A673 (cell line): ENCODE measurements at places on chromosomes 5 and 9. TPM values are rescaled to one million over a fixed set of nuclear protein-coding genes. Genes with fewer than 3 reads are reported as not detected.

TMEM174 gene
- total RNA-seq = not detected in 2 replicates

GRCh38 chr5:99866740-99867139 is 668.4 kb upstream of the FAM174A start:
- no peak for DNase-seq
- no peaks in the 10 kb centered on the region for H3K27me3 ChIP-seq
- H3K36me3 ChIP-seq = no peaks in the 10 kb centered on the region
- H3K4me1 ChIP-seq = no peaks in the 10 kb centered on the region
- H3K27ac ChIP-seq = no peak overlapping the region

- no peaks in the 10 kb centered on the region for H3K27me3 ChIP-seq
- no peaks in the 10 kb centered on the region for H3K4me1 ChIP-seq
- no peak overlapping the region for H3K4me3 ChIP-seq
These were observed 6.7 kb upstream of the ZCCHC10 start for GRCh38 chr5:133032852-133033742.

FAM151B gene
- 4.0 and 4.3 TPM in 2 replicates for total RNA-seq

DNA sequence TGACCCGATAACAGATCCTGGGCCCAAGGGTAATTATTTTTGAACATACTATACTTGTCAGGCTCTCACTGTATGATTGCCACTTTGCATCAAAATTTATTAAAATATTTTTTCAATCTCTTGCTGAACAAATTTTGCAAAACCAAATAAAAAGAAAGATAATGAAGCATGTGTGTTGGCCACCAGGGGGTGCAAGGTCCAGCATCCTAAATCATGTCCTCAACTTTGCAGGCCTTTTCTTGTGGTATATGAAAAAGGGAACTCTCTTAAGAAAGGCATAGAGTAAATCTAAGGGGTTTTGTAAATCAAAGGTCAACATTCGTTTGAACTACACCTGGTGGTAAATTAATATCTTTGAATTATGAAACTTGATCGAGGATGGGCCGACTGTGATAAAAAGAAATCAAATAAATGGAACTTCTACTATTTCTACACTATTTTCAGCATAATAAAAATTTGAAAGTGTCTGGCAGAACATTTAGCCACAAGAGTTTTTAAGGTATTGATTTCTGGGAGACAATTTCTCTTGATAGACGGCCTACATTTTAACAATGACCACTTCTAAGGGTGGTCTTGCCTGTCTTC is 676.5 kb downstream of the DMRTA1 start:
- H3K27ac ChIP-seq = no peak overlapping the region
- H3K4me3 ChIP-seq = no peak overlapping the region
- no peaks in the 10 kb centered on the region for H3K36me3 ChIP-seq
- no peaks in the 10 kb centered on the region for H3K4me1 ChIP-seq
- H3K27me3 ChIP-seq = no peaks in the 10 kb centered on the region

DNA sequence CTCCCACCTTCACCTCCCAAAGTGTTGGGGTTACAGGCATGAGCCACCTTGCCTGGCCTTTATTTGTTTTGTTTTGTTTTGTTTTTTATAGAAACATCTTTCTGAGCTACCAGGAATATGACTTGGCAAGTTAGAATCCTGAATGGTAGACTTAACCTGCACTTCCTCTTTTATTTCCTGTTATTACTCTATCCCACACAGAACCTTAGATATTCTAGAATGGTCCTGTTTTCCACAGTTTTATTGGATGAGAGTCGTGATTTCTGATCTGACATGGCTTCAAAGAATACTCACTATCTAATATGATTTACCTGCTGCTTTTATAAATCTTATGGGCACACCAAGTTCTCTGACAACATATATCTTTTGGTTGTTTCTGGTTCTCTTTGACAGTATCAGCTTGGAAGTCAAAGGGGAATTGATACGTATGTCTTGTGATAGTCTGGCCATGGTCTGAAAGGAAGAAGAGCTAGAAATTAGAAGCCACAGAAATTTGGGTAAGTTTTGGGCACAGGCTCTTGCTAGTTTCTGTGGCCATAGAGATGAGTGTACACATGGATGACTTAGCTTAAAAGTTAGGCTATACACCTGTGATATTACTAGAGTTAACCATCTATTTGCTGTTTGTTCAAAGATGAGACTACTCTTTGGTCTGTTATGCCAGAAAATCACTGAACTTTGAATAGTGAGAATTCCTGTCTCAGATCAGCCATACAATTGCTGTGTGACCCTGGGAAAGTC is 4.7 kb upstream of the PANK3 start:
- H3K27me3 ChIP-seq = no peaks in the 10 kb centered on the region
- DNase-seq = no peak
- H3K36me3 ChIP-seq = no peaks in the 10 kb centered on the region
- peaks cover 6% of the 10 kb centered on the region for H3K4me1 ChIP-seq

HAVCR2 gene
- total RNA-seq = 0.13 and 0.19 TPM in 2 replicates

GRCh38 chr5:145449794-145450193 is 385.3 kb downstream of the PRELID2 start:
- no peaks in the 10 kb centered on the region for H3K27me3 ChIP-seq
- H3K27ac ChIP-seq = no peak overlapping the region
- no peaks in the 10 kb centered on the region for H3K4me1 ChIP-seq

DNA sequence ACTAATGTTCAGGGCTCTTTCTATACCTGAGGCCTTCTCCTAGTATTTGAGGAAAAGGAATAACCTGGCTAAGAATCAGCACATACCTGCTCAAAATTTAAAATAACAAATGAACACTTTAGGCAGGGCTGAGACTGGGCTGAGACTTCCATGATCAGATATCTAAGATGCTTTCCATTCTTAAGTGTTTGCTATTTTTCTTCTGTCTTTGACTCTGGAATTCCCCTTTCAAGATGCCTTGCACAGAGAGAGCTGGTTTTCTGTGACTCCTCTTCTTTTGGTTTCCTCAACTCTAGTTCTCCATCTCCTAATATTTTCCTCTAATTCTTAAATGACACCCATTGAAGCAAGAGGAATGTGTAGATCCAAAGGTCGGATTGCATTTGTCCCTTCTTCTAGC is 61.1 kb downstream of the DPYSL3 start:
- H3K4me1 ChIP-seq = peaks cover 3% of the 10 kb centered on the region
- H3K36me3 ChIP-seq = no peaks in the 10 kb centered on the region
- no peaks in the 10 kb centered on the region for H3K27me3 ChIP-seq
- no peak overlapping the region for H3K27ac ChIP-seq
- no peak overlapping the region for H3K4me3 ChIP-seq

DNA sequence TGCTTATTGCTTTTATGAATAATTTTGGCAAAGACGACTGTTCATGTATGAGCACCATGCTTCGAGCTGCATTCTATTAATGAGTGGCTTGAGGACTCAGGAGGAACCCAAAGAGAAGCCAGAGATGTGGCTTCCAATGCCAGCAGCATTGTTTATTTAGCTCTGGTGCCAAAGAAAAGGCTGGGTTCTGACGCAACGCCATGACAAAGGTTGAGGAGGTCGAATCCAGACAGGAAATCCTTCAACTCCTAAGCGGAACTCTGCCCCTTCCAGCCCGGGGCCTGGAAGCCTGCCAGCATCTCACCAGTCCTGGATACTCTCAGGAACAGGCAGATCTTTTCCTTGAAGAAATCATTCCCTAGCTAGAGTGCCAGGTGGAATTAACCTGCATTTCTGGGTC is 104.4 kb downstream of the ARHGAP26 start:
- peaks cover 81% of the 10 kb centered on the region for H3K4me1 ChIP-seq
- DNase-seq = peak; percentile 35
- H3K27ac ChIP-seq = no peak overlapping the region

GPRIN1 gene
- 16.7 and 18.9 TPM in 2 replicates for total RNA-seq

AP3B1 gene
- total RNA-seq = 45.3 and 52.7 TPM in 2 replicates
